ENCODE measurements at places on chromosomes 11 and 22. TPM values are rescaled to one million over a fixed set of nuclear protein-coding genes. Genes with fewer than 3 reads are reported as not detected.

- no peak overlapping the region for H3K4me3 ChIP-seq
- H3K36me3 ChIP-seq = no peaks in the 10 kb centered on the region
- no peak for DNase-seq
- H3K27ac ChIP-seq = no peak overlapping the region
These were observed 5.2 kb downstream of the CRTAM start for GRCh38 chr11:122843281-122844141.

DNA sequence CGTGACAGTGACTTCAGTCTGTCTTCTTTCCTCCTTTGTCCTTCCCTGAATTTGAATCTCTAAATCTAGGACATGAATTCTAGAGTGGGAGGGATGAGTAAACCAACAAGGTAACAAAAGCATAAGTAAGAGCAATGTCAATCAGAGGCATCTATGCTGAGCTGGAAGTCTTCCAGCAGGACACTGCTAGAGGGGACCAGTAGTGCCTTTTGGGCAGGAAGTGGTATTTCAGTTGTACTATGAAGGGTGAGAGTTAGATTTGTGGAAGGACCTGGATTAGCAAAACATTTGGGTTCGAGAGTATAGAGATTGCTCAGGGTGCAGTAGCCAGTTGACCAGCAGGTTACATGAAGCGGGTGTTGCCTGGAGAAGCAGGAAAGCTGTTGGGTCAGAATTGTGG is 40.3 kb downstream of the MEI1 start:
- H3K36me3 ChIP-seq = no peaks in the 10 kb centered on the region
- H3K27me3 ChIP-seq = no peaks in the 10 kb centered on the region
- H3K27ac ChIP-seq = no peak overlapping the region
- no peak overlapping the region for H3K4me3 ChIP-seq

DNA sequence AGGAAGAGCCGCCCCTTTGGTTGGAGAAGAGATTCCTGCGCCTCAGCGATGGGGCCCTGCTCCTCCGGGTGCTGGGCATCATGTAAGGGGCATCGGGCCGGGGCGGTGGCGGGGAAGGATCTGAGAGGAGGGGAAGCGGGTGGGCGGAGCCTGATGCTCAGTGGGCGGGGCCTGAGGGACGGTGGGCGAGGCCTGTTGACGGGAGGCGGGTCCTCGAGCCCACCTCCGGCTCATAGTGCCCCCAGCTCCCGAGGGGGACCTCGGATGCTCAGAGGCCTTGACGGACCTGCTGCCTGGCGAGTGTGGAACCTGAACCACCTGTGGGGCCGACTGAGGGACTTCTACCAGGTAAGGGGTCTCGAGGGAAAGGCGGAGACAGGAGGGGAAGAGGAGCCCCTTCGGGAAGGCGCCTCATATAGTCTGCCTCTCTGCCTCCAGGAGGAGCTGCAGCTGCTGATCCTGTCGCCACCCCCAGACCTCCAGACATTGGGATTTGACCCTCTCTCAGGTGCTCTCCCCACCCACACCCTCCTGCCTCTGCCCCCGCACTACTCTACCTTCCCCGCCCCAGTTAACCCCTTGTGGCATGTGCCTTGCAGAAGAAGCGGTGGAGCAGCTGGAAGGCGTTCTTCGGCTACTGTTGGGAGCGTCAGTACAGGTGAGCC is 799 bp downstream of the CCDC88B start:
- H3K36me3 ChIP-seq = no peaks in the 10 kb centered on the region
- H3K27me3 ChIP-seq = no peaks in the 10 kb centered on the region
- no peak overlapping the region for H3K27ac ChIP-seq
- H3K4me1 ChIP-seq = peaks cover 6% of the 10 kb centered on the region

DNA sequence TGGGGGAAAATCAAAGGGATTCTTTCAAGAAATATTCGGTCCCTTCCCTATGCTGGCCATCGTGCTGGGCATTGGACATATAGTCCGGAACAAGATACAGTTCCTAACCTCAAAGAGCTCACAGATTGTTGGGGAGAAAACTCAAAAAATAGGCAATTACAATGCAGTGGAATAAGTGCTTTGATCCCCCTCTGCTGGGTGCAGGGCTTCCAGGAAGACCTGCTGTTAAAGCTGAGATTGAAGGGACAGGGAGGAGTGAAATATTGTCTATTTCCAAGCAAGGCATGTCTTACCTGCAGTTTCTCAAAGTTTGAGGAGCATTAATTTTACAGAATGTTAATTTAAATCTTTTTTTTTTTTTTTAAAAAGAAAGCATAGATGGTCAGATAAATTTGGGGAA is 75.1 kb upstream of the SESN3 start:
- H3K36me3 ChIP-seq = no peaks in the 10 kb centered on the region
- DNase-seq = no peak
- no peaks in the 10 kb centered on the region for H3K27me3 ChIP-seq

- H3K27ac ChIP-seq = no peak overlapping the region
- no peaks in the 10 kb centered on the region for H3K36me3 ChIP-seq
- peaks cover 10% of the 10 kb centered on the region for H3K4me1 ChIP-seq
- no peak overlapping the region for H3K4me3 ChIP-seq
These were observed 129.2 kb downstream of the MPPED1 start for GRCh38 chr22:43541022-43541421.

GRCh38 chr11:93686812-93687211 is 25.3 kb downstream of the CEP295 start:
- no peak overlapping the region for H3K4me3 ChIP-seq
- no peaks in the 10 kb centered on the region for H3K4me1 ChIP-seq
- H3K36me3 ChIP-seq = peaks cover 43% of the 10 kb centered on the region
- no peak for DNase-seq

DNA sequence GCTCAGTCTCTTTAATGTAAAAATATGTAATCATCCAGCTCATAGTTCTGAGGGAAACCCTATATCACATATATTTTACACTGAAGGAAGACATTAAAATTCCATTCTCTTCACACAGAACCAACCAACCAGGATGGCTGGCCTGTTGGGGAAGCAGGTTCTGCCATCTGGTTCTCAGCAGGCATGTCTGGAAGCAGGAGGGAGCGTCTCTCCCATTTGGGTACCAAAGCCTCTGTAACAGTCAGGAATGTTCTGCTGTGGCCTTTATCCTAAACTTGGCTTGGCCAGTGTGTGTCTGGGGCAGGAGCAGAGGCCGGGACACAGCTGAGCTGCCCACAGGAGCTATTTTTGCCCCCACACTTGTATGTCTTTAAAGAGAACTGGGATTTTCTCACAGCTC is 29.2 kb downstream of the SGSM3 start:
- DNase-seq = no peak
- no peaks in the 10 kb centered on the region for H3K4me1 ChIP-seq
- H3K27me3 ChIP-seq = no peaks in the 10 kb centered on the region
- H3K27ac ChIP-seq = no peak overlapping the region
- peaks cover 31% of the 10 kb centered on the region for H3K36me3 ChIP-seq

DNA sequence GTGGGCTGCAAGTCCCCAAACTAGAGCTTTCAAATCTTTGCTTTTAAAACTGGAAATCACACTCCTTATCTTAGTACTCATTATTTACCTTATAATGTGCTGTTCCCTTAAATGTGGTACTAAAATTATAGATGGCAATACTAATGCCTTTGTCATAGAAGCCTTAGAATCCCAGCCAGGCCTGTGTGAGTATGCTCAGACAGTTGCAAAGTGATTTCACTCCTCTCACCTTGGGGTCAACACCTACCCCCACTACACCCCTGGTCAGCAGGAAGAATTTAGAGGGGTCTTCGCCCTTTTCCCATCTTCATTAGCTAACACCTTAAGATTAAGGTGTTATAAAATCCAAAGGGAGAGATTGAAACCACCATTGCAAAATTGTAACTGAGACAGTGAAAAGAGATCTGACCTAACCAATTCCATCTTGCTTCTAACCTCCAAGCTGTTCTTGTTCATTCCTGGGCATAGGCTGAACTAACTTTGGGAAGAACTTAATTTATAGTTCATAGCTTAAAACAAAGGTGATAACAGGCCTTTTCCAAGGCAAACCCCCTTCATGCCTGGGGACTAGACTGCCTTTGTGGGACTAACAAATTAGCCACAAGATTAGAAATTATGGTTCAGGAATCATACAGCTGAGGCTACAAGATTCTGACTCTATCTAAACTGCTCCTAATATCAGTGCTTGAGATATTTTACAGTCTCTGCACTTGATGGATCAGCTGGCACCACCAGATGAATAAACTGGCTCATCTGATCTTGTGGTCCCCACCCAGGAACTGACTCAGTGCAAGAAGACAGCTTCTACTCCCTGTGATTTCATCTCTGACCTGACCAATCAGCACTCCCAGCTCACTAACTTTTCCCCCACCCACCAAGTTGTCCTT is 10.4 kb upstream of the MRPL17 start:
- peak; percentile 49 for DNase-seq
- no peak overlapping the region for H3K4me3 ChIP-seq
- H3K4me1 ChIP-seq = peaks cover 18% of the 10 kb centered on the region
- H3K36me3 ChIP-seq = no peaks in the 10 kb centered on the region

Gene TBX1
- total RNA-seq = 0.31 TPM

Gene CCDC87
- not detected for total RNA-seq

Gene PGGHG
- 2.1 TPM for total RNA-seq

Gene AIFM3
- not detected for total RNA-seq

Gene TMA7B
- not detected for total RNA-seq

Data from SJSA1 (cell line).